ENCODE measurements at places on chromosomes 5 and 9.

- peak; percentile 33 for DNase-seq
These were observed 84.5 kb downstream of the ACER2 start for GRCh38 chr9:19493174-19493811.

DNA sequence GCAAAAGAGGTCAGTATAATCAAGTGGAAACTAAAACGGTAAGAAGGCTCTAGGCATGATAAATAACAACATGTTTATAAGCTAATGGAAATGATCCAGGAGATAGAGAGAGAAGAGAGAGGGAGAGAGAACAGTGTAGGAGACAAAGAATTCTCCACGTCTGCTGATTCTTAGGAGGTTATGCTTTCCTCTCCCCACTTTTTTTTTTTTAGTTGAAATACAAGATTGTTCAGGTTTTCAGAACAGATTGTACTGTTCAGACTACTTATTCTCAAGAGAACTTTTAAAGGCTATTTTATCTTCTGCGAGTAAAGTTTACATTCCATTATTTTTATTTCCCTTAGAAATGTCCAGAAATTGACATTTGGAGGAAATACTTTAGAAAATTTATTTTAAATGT, 4.0 kb downstream of the CCDC192 start:
- no peak for DNase-seq

DNA sequence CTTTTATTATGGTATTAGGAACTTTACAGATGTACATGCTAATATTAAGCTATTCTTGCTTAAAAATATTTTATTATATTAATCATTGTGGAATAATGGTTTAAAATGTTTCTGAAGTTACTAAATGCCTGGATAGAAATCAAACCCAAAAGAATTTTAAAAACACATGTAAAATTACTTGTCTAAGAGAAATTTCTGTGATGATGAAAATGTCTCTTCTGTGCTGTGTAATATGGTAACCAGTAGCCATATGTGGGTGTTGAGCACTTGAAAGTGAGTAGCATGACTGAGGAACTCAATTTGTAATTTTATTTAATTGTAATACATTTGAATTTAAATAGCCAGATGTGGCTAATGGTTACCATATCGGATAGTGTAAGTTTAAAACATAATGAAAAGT, 66.7 kb upstream of the HSPB3 start:
- DNase-seq: no peak

DNA sequence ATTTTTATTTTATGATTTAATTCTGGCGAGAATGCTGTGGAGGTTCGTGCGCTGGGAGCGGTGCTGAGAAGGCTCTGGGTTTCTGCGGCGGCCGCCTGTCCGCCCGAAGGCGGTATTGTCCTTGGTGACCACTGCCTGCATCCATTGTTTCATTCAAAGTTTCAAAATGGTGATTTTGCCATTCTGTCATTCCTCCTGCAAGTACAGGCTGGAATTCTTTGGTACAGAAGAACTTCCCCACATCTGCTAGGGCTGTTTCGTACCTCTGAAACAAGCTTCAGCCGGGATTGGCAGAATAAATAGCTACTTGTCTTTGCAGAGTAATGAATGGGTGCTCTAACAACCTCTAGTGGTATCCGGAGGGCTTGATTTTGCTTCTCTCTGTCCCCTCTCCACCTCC, 112.6 kb upstream of the CACNA1B start:
- no peak for DNase-seq

- no peak for DNase-seq
These were observed 27.9 kb upstream of the MGAT1 start for GRCh38 chr5:180830253-180831138.

- DNase-seq: no peak
These were observed 28.8 kb downstream of the C5orf58 start for GRCh38 chr5:170261528-170262043.

- DNase-seq: no peak
These were observed 8.9 kb upstream of the NKX2-5 start for GRCh38 chr5:173243831-173244305.

DNA sequence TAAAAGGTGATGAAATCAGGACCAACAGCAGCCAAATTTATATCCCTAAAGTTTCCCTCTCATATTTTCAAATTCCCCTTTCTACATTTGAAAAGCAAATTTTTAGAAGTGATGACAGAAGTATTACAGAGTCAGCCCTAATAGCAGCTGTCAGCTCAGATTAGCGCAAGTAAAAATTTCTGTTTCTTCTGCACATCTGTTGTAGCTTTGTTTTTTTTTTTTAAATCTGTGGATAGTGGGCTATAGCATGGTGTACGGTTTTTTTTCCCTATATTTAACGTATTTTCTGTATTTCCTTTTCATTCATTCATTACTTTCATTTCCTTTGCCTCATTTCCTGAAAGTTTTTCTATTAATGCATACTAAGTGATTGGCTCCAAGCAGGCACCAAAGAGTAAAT, 99.1 kb downstream of the MACIR start:
- no peak for DNase-seq

DNA sequence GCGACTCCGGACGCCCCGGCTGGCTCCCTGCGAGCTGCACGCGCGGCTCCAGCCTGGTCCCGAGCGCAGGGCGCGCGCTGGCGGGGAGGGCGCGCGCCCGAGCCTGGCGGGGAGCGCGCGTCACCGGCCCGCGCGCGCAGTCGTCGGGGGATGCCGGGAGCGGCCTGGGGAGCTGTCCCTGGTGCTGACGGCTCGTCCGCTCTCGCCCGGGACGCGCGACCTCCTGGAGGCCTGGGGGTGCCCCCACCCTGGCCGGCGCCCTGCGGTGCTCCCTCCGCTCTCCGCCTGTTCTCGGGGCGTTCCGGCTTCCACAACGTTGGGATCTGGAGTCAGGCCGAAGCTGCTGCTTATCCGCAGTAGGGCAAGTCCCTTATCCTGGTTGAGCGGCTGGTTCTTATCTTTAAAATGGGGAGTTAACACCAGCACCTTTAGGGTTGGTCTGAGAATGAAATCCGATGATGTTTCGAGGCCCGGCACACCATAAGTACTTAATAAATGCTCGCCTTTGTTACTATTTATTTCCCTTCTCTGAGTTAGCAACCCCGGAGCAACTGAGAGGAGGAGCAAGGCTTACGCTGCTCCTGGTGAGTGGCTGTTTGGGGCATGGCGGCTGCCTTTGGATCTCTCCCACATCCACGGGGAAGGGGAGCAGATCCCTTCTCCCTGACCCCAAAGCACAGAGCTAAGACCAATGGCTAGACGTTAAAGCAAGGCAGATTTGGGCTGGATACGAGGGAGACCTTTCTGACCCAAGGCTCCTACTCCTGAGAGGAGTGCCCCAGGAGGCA, at the start of gene FAM163B:
TSS of gene FAM163B (minus strand) at position 79 of the 788 bp plus-strand sequence. CDS start 29,166 bp downstream, outside the sequence.
- DNase-seq: peak; percentile 18

DNA sequence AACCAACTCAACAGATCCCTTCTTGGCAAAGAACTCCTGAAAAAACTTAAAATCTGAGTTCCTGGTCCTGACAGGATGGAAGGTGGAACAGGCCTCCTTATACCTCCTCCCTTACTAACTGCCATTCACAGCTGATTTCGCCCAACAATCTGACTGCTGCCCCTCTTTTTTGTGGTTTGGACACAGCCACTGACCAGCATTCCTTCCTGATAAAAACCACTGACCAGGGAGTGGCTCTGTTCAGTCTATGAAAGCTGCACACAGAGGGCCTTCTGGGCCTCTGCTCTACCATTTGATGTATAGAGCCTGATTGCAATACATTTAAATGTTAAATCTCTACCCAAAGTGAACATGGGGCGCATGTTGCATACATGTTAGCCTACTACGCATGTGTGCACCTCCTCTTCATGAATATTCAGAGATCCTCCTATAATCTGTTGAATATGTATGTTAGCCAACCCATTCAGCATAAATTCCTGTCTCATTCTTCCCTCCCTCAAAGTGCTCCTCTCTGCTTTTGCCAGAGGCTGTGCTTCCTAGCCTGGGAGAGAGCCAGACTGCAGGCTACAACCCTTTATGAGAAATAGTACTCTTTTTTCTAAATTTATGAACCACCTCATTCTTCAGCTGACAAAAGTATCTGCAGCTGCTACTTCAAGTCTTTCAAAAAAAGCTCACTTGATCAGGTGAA, 93.7 kb upstream of the MRPS30 start:
- peak; percentile 0 for DNase-seq

GRCh38 chr9:114484854-114485443, 20.3 kb downstream of the WHRN start:
- DNase-seq: peak; percentile 92

DNA sequence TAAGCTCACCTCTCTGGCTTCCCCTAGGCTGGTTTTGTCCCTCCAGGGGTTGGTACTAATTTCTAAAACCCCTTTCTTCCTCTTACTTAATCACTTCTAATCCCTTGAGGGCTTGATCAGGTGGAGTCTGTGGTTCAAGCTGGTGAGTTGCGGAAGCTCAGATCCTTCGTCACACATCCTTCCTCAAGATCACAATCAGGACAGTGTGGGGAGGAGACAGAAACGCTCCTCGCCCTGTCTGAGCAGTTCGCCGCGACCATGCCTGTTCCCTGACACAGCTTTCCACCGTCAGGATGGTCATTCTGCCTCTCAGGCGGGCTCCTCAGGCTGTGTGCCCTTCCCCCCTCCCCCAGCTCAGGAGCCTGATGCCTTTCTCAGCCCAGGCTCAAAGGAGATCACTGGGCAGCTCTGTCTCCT, 24.3 kb downstream of the CPLX2 start:
- peak; percentile 67 for DNase-seq

DNA sequence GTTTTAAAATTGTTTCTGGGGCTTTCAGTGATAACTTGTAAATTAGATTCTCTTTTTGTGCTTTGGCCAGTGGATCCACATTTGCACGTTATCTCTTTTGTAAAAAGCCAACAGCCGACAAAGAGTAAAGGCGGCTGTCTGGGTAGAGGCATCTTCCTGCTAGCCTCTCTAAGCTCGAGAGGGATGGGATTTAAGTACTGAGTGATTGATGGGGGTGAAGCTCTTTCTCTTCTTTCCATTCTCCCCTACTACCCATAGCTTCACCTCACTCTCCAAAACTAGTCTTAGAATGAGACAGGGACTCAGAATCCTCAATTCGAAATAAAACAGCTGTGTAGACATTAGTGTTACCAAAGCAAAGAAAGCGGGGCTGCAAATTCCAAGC, 3.4 kb downstream of the PBX3 start:
- DNase-seq: no peak

DNA sequence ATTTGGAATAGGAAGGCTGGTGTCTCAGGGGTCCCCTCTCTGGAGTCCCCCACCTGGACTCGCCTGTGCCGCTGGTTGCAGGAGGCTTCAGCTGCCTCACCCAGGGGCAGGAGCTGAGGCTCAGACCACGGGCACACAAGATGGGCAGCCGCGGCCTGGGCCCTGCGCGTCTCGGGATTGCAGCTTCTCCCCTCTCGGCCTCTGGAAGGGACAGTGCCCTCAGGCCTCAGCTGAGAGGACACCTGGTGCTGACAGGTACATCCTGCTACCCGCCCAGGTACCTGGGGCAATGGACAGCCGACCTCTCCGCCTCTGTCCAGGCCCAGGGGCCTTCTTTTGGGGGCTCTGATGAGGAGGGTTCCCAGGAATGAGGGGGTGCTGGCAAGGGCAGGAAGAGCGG, 38.3 kb downstream of the UNC5A start:
- DNase-seq: no peak

GRCh38 chr5:135013947-135014570, 20.0 kb downstream of the PITX1 start:
- DNase-seq: no peak

DNA sequence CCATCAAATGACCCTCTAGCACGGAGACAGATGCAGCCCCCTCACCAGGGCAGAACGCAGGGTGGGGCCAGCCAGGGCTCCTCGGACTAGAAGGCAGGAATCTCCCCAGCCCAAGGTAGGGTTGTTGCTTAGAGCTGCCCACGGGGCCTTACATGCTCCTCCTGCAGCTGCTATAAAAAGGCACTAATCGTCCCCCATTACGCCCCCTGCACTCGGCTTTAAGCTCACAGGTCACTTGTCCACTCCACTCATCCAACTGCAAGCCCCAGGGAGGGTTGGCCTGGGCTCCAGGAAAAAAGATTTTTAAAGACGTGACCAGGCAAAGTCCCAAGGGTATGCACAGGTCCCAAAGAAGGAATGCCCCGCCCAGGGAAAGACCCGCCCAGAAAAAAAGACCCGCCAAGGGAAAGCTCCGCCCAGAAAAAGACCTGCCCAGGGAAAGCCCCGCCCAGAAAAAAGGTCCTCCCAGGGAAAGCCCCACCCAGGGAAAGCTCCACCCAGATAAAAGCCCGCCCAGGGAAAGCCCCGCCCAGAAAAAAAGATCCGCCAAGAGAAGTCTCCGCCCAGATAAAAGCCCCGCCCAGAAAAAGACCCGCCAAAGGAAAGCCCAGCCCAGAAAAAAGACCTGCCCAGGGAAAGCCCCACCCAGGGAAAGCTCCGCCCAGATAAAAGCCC, 11.1 kb downstream of the GRIN1 start:
- no peak for DNase-seq

DNA sequence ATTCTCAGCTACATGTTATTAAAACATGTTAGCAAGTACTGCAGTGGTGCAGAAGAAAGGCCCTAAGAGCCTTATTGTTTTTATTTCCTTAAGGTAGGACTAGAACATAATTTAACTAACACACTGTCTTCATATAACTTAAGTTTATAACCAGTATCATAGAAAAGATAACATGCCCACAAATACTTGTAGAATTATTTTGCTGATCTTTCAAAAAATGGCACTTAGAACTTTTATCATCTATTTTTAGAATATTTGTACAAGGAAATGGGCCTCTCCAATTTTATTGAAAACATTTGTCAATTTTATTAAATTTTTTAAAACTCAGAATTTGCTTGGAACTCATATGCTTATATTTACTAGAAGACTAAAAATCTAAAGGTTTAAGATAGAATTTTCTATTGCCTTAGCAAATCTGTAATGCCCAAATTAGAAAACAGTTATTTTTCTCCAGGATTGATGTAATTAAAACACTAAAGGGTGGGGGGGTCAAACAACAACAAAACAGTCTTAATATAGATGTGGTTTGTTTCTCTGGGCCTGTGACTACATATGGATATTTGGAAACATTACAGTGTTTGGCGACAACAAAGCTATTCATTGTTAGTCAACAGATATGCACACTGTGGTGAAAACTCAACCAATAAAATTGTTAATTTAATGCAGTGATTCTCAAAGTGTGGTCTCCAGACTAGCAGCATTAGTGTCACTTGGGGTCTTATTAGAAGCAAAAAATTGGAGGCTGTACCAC, 360.4 kb downstream of the PDE4D start:
- DNase-seq: no peak

GRCh38 chr5:137478043-137478442, 21.1 kb downstream of the SPOCK1 start:
- DNase-seq: no peak

DNA sequence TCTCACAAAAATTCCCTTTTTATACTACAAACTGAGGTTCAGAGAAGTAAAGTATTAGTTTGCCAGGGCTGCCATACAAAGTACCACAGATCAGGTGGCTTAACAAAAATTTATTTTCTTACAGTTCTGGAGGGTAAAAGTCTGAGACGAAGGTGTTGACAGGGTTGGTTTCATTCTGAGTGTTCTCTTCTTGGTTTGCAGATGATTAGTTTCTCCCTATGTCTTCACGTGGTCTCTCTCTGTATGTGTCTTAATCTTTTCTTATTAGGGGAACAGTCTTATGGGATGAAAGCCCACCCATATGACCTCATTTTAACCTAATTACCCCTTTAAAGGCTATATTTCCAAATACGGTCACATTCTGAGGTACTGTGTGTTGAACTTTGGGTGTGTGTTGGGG, 274.2 kb downstream of the BRINP1 start:
- no peak for DNase-seq

All from RPMI7951 (cell line).